ENCODE measurements at places on chromosomes 7 and 10.

- DNase-seq: no peak
Measured at GRCh38 chr10:75646916-75647315, 215.5 kb downstream of the LRMDA start.

DNA sequence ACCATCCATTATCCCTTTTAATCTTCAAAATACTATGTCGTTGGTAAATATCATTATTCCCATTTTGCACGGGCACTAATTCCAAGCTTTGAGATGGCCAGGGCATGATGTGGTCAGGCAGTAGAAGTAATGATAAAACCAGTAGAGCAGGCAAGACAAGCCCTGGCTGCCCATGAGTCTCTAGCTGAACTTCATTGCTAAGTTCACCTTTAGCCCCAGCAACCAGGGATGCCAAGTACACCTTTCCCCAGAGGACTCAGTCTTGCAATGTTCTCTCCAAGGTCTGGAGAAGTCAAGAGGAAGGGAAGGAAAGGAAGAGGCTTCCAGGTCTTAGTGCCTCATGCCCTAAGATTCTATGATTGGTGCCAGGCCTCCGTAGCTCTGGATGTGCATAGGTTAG is 203.2 kb downstream of the PLXNA4 start:
- DNase-seq: no peak

DNA sequence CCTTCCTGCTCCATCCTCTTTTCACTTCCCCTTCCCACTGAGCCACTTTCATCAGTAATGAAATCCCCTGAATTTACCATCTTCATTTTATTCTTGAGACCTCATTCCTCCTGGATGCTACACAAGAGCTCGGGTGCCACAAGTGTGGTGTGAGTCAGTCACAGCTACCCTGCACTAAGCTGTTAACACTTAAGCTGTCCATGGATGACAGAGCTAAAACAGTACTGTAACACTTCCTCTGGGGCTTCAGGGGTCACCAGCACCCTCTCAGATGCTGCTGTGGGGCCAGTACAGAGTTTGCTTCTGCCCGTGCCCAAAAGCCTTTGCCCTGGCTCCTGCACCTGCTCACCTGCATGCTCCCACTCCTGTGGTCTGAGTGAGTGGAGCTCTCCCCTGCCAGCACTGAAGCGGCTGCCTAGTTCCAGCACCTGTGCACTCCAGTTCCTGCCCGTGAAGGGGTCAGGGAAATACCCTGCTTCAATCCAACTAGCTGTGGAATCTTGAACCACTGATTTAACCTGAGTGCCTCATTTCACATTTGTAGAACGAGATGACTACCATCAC is 71.9 kb downstream of the POT1 start:
- DNase-seq: no peak

- no peak for DNase-seq
Measured at GRCh38 chr7:93279541-93279940, 47.4 kb downstream of the VPS50 start.

GRCh38 chr7:118945911-118946682 is 721.6 kb downstream of the ANKRD7 start:
- no peak for DNase-seq

- no peak for DNase-seq
Measured at GRCh38 chr7:114083166-114084001, 164.6 kb upstream of the PPP1R3A start.

Data from putamen (tissue), 1 donor.